Thyroid gland (tissue), 4 donors: ENCODE measurements at places on chromosomes 6 and 20. TPM values are rescaled to one million over a fixed set of nuclear protein-coding genes. Genes with fewer than 3 reads are reported as not detected.

DNA sequence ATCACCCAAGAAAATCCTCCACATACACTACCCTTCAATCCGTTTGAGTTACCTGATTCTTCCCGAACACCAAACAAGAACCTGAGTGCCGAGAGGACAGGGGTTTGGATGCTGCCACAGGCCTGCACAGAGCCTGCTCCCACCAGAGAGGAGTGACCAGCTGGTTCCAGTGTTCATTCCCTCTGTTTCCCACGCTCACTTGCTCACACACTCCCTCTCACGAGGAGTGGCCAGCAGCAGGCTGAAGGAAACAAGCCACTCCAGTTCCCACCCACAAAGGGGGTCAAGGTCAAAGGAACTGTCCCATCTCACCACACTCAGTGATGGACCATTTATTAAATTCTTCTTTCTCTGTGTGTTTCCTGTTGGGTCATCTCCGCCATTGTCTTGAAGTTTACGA is 97.2 kb upstream of the SNX9 start:
- DNase-seq, result no peak

The ACSS2 gene
- 87.0 TPM for total RNA-seq

DNA sequence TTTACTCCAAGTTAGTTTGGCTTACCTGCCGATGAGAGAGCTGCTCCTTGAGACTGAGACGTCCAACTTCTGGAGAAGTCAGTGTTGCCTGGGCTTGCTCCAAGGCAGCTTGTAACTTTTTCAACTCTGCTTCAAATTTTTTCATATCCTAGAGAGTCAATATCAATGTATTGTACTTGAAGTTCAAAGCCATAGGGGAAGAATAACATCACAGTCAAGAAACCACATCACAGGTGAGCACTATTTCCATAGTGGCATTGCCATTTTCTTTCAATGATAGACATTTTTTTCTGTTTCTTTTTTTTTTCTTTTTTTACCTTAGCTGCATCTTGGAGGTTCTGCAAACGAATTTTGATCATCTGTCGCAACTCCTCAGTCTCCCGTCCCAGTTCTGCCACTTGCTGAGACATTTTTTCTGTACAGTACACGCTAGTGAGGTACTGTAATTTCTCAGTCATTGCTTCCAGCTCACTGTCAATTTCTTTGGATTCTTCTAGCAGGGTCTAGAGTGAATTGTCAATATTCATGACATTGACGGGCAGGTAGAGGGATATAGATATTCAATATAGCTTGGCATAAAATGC is 326.7 kb downstream of the SYNE1 start:
- DNase-seq, result no peak

DNA sequence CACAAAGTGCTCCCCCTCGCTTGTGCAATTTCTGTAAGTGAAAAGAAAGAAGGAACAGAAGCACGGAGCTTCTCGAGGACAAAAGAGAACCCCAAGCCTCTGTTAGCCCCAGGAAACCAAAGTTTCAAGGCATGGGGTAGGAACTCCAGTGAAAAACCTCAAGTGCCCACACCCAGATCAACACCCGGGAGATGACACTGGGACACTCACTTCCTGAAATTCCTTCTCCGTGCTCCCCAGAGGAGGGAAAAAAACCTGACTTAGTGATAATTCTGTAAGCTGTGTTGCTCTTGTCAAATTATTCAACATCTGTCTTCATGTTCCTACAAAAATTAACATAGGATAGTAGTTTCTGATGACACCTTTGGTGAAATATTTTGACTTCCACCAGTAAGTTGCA is 4.6 kb downstream of the MDGA1 start:
- no peak for DNase-seq

DNA sequence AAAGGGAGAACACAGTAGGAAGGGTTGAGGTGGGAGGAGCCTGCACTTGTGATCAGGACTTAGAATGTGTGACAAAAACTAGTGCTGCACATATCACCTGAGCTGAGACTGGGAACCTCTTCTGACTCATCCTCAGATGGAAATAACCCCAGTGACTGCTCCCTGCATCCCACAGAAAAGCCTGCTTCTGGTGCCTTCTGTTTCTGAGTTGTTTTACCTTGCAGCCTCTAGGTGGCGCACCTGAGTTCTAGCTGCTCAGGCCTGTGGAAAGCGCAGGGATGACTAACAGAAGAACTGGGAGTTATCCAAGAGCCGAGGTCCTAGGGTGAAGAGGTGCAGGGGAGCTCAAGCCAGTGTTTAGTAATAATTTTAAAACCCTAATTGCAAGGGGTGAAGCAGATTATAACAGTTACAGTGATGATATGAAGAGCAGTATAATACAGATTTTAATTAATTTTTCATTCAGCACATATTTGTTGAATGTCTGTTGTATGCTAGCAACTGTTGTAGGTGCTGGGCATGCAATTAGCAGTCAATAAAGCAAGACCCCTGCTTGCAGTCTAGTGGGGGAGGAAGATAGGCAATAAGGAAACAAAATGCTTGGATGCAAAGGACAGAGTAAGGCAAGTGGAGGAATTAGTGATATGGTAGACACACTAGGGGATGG is 302.5 kb downstream of the DHX35 start:
- peak; percentile 50 for DNase-seq

DNA sequence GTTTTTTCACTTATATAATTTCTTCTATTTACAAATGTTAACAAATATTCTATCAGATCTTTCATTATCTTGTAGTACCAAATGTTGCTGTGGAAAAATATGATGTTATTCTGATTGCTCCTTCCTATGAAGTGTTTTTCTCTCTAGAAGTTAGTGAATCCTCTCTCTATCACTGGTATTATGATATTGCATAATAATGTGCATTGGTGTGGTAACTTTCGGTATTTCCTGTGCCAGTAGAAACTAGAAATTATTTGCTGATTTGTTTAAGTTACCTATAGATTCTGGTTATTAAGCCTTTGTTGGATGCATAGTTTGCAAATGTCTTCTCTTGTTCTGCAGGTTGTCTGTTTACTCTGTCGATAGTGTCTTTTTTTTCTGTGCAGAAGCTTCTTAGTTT is 342.5 kb downstream of the CENPW start:
- no peak for DNase-seq

DNA sequence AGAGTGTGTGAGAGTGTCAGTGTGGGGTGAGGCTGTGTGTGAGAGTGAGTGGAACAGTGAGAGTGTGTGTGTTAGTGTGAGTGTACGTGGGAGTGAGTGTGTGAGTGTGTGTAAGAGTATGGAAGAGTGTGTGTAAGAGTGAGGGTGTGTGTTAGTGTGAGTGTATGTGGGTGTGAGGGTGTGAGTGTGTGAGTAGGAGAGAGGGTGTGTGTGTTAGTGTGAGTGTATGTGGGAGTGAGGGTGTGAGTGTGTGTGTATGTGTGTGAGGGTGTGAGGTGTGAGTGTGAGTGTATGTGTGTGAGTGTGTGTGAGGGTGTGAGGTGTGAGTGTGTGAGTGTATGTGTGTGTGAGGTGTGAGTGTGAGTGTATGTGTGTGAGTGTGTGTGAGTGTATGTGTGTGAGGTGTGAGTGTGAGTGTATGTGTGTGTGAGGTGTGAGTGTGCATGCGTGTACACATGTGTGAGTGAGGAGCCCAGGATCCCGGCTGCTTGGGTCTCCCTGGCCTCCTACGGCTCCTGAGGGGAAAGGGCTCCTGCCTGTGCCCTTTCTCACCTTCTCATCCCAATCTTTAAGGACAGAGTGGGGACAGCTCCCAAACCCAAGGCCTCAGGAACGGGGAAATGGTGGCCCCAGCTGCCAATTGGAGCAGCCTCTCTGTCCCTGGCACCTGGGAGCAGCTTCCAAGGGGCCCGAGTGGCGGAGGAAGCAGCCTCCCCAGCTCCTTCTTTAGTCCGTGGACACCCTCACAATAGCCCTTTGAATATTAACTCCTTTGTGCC is 100.2 kb downstream of the PSMB1 start:
- no peak for DNase-seq

- no peak for DNase-seq
These were observed 814.4 kb downstream of the TENT5A start for GRCh38 chr6:80938131-80938530.

DNA sequence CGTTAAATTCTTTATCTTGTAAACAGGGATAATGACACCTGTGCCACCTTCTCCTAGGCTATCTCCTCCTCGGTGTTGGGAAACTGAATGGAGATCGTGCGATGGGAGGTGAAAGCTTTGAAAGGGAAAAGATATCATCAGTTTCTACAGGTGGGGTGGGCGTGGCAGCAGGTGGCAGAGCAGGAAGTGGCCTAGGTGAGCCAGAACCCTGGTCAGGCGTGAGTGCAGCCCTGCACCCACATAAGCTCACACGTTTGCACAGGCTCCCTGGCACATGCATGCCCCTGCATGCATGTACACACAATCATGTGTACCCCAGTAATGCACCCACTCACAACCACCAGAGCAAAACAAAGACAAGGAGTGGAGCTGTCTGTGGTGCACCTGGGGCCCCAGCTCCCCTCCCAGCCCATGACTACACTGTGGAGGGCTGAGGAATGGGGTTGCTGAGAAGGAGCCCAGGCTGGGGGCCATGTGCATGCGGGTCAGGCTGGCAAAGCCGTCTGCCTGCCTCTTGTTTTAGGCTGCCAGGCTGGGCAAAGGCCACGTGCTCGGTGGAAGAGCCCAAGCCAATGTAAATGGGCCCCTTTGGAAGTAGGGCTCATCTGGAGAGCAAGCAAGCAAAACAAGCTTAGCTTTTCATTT is 61.5 kb downstream of the TFAP2C start:
- DNase-seq, result no peak
